A549 treated with RU486 at 1 μM for 4 hours (cell line): ENCODE measurements at places on chromosomes 4 and X. TPM values are rescaled to one million over a fixed set of nuclear protein-coding genes. Genes with fewer than 3 reads are reported as not detected.

PTTG2 gene
- total RNA-seq, result not detected in 5 replicates

GJB1 gene
- 0.19 TPM in 1 of 5 replicates, not detected in the others for total RNA-seq

PRKG2 gene
- 0.31 to 1.2 TPM (median 0.91 TPM) in 5 replicates for total RNA-seq

S100P gene
- total RNA-seq, result 27.5 to 78.2 TPM (median 64.1 TPM) in 5 replicates

SLC4A4 gene
- 1.1 to 2.8 TPM (median 2.2 TPM) in 5 replicates for total RNA-seq

DGAT2L6 gene
- not detected in 5 replicates for total RNA-seq

TMEM47 gene
- total RNA-seq, result 0.25 to 0.88 TPM (median 0.82 TPM) in 5 replicates

RXFP1 gene
- not detected in 5 replicates for total RNA-seq

SSX2 gene
- not detected in 5 replicates for total RNA-seq

BTK gene
- total RNA-seq, result 0.08 to 0.37 TPM (median 0.23 TPM) in 5 replicates

CTAG2 gene
- not detected in 5 replicates for total RNA-seq

FANCB gene
- 0.65 to 4.6 TPM (median 3.4 TPM) in 5 replicates for total RNA-seq

TCEAL7 gene
- total RNA-seq, result not detected in 5 replicates

MSX1 gene
- 6.7 to 13.9 TPM (median 13.2 TPM) in 5 replicates for total RNA-seq

VGLL1 gene
- not detected in 5 replicates for total RNA-seq

GAGE12F gene
- not detected in 5 replicates for total RNA-seq

GDPD2 gene
- total RNA-seq, result 0.06 TPM in 1 of 5 replicates, not detected in the others

DCAF4L1 gene
- 0.05 to 0.13 TPM (median 0.11 TPM) in 5 replicates for total RNA-seq

TKTL2 gene
- not detected in 5 replicates for total RNA-seq

ZDHHC15 gene
- not detected in 5 replicates for total RNA-seq

IQSEC2 gene
- 31.0 to 42.7 TPM (median 39.6 TPM) in 5 replicates for total RNA-seq

RHOXF2 gene
- not detected in 5 replicates for total RNA-seq
